Coronary artery (tissue), 2 donors: ENCODE measurements at places on chromosomes 6 and 20.

- peak; percentile 73 for DNase-seq
These were observed at the start of gene TNFRSF6B for GRCh38 chr20:63696628-63697356. TSS of gene TNFRSF6B (plus strand) at chr20:63696652. CDS start at chr20:63696768, 116 bp downstream.

DNA sequence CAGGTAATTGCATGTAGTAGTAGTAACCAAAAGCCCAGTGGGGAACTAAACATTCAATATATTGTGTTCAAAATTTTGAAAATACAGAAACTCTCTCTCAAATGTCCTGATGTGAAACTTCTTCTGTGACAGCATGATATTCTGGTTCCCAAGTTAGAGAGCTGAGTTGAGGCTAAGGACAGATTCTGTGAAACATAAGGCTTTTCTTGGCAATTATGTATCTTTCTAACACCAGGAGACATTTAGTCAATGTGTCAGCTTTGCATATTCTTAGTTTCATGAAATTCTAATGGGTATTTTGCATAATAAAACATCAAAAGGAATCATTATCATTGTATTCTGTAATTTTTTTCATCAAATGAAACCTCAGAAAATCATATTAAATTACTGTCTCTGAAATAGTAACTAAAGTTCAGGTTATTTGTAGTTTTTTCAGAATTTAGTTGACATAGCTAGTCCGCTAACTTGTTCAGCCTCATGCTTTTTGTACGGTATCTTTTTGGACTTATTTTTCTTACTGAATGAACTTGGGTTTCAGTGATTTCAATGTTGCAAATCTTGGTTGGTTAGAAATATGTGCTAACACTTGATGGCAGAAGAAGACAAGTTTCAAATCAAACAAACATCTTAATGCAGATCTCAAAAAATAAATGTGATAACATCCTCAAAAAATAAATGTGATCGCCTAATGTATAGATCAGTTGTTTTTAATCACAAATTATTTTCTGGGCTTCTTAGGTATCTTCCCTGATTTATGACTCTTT, 70.4 kb downstream of the AKAP7 start:
- DNase-seq, result no peak

- DNase-seq, result no peak
These were observed 2.4 kb downstream of the LRRN4 start for GRCh38 chr20:6051505-6051904.

- no peak for DNase-seq
These were observed 144.3 kb upstream of the ZNF184 start for GRCh38 chr6:27617046-27617687.

GRCh38 chr6:20932284-20932683, 398.0 kb downstream of the CDKAL1 start:
- DNase-seq, result no peak

GRCh38 chr6:111813677-111814310, 59.5 kb downstream of the FYN start:
- no peak for DNase-seq
